ENCODE measurements at places on chromosomes 3 and 15. TPM values are rescaled to one million over a fixed set of nuclear protein-coding genes. Genes with fewer than 3 reads are reported as not detected.

DNA sequence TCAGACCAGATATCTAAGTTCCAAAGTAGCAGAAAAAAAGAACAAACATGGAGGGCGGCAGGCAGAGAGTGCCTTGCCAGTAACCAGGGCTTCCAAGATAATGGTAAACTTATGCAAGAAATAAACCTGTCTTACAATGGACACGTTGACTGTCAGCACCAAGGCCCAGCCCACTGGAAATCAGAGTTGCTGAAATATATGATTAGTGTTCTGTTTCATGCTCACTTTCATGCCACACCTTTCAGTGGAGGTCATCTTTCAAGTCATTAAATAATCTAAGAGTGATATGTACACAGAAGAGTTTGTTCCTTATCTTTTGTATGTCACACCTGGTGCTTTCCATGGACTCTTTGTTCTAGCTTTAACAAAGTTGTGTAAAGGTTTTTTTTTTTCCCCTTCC, 358.1 kb downstream of the MECOM start:
- no peak overlapping the region for H3K27ac ChIP-seq
- no peaks in the 10 kb centered on the region for H3K27me3 ChIP-seq
- no peaks in the 10 kb centered on the region for H3K36me3 ChIP-seq
- peaks cover 2% of the 10 kb centered on the region for H3K4me1 ChIP-seq
- no peak overlapping the region for H3K4me3 ChIP-seq
- DNase-seq, result no peak

DNA sequence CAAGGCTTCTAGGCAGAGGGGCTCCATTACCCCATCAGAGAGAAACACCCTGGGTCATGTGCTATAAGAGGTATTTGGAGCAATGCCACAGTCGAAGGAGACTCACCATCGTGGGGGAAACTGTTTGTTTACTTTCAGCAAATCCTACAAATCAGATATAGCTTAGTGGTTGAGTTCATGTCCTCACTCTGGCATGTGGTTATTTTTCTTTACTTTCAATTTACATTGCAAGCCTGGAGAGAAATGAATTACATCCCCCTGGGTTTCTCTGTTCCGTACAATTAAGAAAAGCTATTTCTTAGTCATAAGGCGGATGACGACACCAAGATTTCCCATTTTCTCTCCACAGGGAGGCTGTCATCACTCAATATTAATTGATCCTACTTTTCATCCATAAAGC, 36.9 kb downstream of the RFTN1 start:
- DNase-seq, result no peak
- H3K4me1 ChIP-seq, result peaks cover 88% of the 10 kb centered on the region
- no peaks in the 10 kb centered on the region for H3K27me3 ChIP-seq
- H3K36me3 ChIP-seq, result peaks cover 16% of the 10 kb centered on the region

DNA sequence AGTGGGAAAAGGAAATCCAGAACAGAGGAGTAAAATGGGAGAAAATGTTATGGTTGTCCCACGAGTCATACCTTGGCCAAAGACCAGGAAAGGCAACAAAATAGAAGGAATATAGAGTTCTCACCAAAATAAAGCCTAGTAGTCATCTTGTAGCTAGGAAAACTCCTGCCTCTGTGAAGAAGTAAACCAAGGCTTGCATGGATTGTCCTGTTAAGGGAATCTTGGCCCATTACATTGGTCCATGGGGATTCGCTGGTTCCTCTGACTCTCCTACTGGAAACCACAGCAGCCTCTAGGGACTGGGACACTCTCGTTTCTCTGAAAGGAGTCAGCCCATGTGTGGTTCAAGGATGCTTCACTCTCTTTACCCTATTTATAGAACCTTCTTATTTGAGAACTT, 62.9 kb upstream of the FNDC3B start:
- no peaks in the 10 kb centered on the region for H3K36me3 ChIP-seq
- no peaks in the 10 kb centered on the region for H3K27me3 ChIP-seq
- DNase-seq, result no peak
- peaks cover 17% of the 10 kb centered on the region for H3K4me1 ChIP-seq
- no peak overlapping the region for H3K4me3 ChIP-seq
- H3K27ac ChIP-seq, result peak overlapping the region; percentile 42

DNA sequence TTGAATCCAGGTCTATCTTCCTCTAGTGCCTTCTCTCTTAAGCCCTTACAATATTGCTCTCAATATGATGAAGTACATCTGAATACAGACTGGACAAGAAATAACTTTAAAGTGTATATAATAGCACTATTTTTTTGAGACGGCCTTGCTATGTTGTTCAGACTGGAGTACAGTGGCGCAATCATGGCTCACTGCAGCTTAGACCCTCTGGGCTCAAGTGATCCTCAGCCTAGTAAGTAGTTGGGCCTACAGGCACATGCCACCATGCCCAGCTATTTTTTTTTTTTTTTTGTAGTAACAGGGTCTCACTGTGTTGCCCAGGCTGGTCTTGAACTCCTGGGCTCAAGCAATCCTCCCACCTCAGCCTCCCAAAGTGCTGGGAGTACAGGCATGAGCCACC, 53.6 kb downstream of the MAP3K13 start:
- no peaks in the 10 kb centered on the region for H3K36me3 ChIP-seq
- no peak overlapping the region for H3K4me3 ChIP-seq
- no peak overlapping the region for H3K27ac ChIP-seq
- no peaks in the 10 kb centered on the region for H3K27me3 ChIP-seq
- DNase-seq, result no peak

- H3K27me3 ChIP-seq, result peaks cover 46% of the 10 kb centered on the region
- no peak for DNase-seq
- H3K27ac ChIP-seq, result no peak overlapping the region
- no peaks in the 10 kb centered on the region for H3K36me3 ChIP-seq
- H3K4me3 ChIP-seq, result no peak overlapping the region
Observed at GRCh38 chr3:157631478-157631877, 128.3 kb upstream of the VEPH1 start.

- H3K27ac ChIP-seq, result no peak overlapping the region
- peak; percentile 54 for DNase-seq
- no peaks in the 10 kb centered on the region for H3K4me1 ChIP-seq
- H3K4me3 ChIP-seq, result no peak overlapping the region
Observed at GRCh38 chr15:66603301-66604179, 37.7 kb upstream of the LCTL start.

- H3K27ac ChIP-seq, result no peak overlapping the region
- DNase-seq, result no peak
- H3K4me1 ChIP-seq, result no peaks in the 10 kb centered on the region
- H3K4me3 ChIP-seq, result no peak overlapping the region
Observed at GRCh38 chr3:181952221-181952620, 240.5 kb downstream of the SOX2 start.

The IL17RB gene
- 0.47 TPM for total RNA-seq

The SLC12A8 gene
- total RNA-seq, result not detected

The TMEM45A gene
- total RNA-seq, result 3.2 TPM

The BFSP2 gene
- not detected for total RNA-seq
